Natural killer cell treated with Interleukin-12 subunit alpha and Interleukin-12 subunit beta and Interleukin-15 and Interleukin-18, amount 100 ng/mL, for 72 hours (primary cell): ENCODE measurements at places on chromosomes 16 and 17.
A peak's percentile ranks its signal among the peaks of the same experiment; 100 is the strongest.

DNA sequence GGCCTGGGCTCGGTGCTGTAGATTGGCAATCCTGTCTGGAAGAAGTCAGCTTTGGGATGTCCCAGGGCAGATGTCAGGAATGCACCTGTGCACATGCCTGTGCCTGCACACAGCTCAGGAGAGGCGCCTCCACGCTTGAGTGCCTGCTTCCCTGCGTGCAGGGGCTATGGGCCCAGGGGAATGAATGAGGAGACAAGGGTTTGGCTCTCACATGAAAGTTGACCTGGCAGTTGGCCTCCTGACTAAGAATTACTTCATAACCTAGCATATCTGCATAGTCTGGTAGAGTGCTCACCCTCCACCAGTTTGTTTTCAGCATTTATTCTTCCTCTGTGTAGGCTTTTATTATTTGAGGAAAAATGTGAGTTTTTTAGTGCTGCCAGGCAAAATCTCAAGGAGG is 50.0 kb downstream of the PLD6 start:
- H3K27me3 ChIP-seq, result no peaks in the 10 kb centered on the region
- no peak overlapping the region for H3K4me3 ChIP-seq
- DNase-seq, result no peak
- H3K27ac ChIP-seq, result no peak overlapping the region
- H3K4me1 ChIP-seq, result peaks cover 26% of the 10 kb centered on the region
- peaks cover 6% of the 10 kb centered on the region for H3K36me3 ChIP-seq

GRCh38 chr16:29662729-29663015 is 375 bp upstream of the SPN start:
- peaks cover 7% of the 10 kb centered on the region for H3K36me3 ChIP-seq
- peaks cover 55% of the 10 kb centered on the region for H3K4me1 ChIP-seq
- peak overlapping the region; percentile 97 for H3K4me3 ChIP-seq
- no peaks in the 10 kb centered on the region for H3K27me3 ChIP-seq
- DNase-seq, result peak; percentile 81

- no peaks in the 10 kb centered on the region for H3K36me3 ChIP-seq
- no peak for DNase-seq
- H3K4me1 ChIP-seq, result peaks cover 7% of the 10 kb centered on the region
- no peak overlapping the region for H3K4me3 ChIP-seq
- no peak overlapping the region for H3K27ac ChIP-seq
- peaks cover 17% of the 10 kb centered on the region for H3K27me3 ChIP-seq
Measured at GRCh38 chr17:31678431-31678830, 180.6 kb downstream of the COPRS start.

- no peaks in the 10 kb centered on the region for H3K27me3 ChIP-seq
- DNase-seq, result no peak
- peaks cover 31% of the 10 kb centered on the region for H3K36me3 ChIP-seq
- H3K4me3 ChIP-seq, result peak overlapping the region; percentile 99
Measured at GRCh38 chr17:41687828-41688640, 651 bp upstream of the EIF1 start.

GRCh38 chr16:3879887-3880564 is 487 bp downstream of the CREBBP start:
- no peak overlapping the region for H3K27ac ChIP-seq
- peaks cover 50% of the 10 kb centered on the region for H3K4me1 ChIP-seq
- H3K27me3 ChIP-seq, result peaks cover 11% of the 10 kb centered on the region
- peak; percentile 83 for DNase-seq
- H3K4me3 ChIP-seq, result peak overlapping the region; percentile 98

- H3K27me3 ChIP-seq, result no peaks in the 10 kb centered on the region
- no peaks in the 10 kb centered on the region for H3K4me1 ChIP-seq
- no peak overlapping the region for H3K4me3 ChIP-seq
- no peak overlapping the region for H3K27ac ChIP-seq
- no peaks in the 10 kb centered on the region for H3K36me3 ChIP-seq
Measured at GRCh38 chr16:35636480-35637230, 2177.2 kb downstream of the TP53TG3F start.

- H3K27me3 ChIP-seq, result no peaks in the 10 kb centered on the region
- peaks cover 12% of the 10 kb centered on the region for H3K4me1 ChIP-seq
- H3K4me3 ChIP-seq, result no peak overlapping the region
- DNase-seq, result no peak
Measured at GRCh38 chr16:12293017-12293618, 316.6 kb downstream of the SNX29 start.

DNA sequence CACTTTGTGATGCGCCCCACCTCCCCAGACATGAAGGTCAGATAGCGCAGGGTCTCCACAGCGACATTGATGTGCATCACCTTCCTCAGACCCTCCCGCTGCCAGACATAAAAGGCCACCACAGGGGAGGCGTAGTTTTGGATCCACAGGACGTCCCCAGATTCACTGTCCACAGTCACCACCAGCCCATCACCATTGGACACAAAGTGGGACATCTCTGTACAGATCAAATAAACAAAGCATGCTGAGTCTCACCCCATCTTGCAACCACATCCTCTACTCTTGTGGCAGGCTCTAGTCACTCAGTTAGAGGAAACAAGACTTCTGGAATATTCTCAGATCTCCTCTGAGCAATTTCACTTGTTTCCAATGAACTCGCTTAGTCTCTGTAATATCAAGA is 46.3 kb upstream of the ICAM2 start:
- H3K27ac ChIP-seq, result peak overlapping the region; percentile 99
- DNase-seq, result no peak
- H3K27me3 ChIP-seq, result no peaks in the 10 kb centered on the region
- peaks cover 62% of the 10 kb centered on the region for H3K36me3 ChIP-seq

DNA sequence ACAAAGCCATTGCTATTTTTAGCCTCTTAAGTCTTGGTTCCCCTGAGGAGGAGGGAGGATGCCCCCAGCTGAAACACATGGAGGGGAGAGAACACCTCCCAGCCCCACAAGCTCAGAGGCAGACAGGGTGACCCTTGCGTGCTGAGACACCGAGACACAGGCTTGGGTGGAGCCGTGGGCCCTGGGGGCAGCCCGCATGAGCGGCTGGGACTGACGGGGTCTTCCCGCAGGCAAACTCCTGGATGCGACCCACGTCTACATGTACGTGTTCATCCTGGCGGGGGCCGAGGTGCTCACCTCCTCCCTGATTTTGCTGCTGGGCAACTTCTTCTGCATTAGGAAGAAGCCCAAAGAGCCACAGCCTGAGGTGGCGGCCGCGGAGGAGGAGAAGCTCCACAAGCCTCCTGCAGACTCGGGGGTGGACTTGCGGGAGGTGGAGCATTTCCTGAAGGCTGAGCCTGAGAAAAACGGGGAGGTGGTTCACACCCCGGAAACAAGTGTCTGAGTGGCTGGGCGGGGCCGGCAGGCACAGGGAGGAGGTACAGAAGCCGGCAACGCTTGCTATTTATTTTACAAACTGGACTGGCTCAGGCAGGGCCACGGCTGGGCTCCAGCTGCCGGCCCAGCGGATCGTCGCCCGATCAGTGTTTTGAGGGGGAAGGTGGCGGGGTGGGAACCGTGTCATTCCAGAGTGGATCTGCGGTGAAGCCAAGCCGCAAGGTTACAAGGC is 9.8 kb downstream of the SLC16A3 start:
- peak overlapping the region; percentile 84 for H3K27ac ChIP-seq
- no peaks in the 10 kb centered on the region for H3K36me3 ChIP-seq
- peaks cover 33% of the 10 kb centered on the region for H3K4me1 ChIP-seq

DNA sequence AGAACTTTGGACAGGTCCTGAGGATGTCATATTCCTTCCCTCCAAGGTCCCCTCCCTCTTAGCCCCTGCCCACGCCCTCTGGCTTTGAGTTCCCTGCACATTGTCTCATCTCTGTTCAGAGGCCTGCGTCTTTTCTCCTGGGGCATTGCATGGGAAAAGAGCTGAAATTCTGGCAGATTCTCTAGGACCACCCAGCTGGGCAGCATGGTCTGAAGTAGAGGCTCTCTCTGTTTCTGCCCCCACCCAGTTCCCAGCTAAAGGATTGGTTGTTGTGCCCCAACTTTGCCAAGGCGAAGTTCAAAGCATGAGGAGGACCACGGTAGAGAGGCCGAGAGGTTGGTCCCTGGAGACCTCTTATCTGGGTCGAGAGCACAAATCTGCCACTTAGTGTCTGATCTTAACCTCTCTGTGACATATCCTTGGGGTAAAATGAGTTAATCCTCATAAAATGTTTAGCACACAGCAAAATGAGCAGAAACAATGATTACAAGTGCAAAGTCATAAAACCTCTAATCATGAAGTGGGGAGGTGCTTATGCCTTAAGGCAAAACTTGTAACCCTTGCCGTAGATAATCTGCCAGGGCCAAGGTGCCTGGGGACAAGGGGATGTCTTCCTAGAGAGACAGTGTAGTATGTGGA is 2.4 kb downstream of the ABAT start:
- H3K27ac ChIP-seq, result peak overlapping the region; percentile 45
- no peak overlapping the region for H3K4me3 ChIP-seq

- peaks cover 1% of the 10 kb centered on the region for H3K4me1 ChIP-seq
- DNase-seq, result no peak
- no peak overlapping the region for H3K4me3 ChIP-seq
- H3K36me3 ChIP-seq, result no peaks in the 10 kb centered on the region
Measured at GRCh38 chr17:63925615-63926014, 6.5 kb downstream of the CD79B start.

GRCh38 chr17:50660887-50661345 is 26.2 kb downstream of the ABCC3 start:
- H3K27ac ChIP-seq, result peak overlapping the region; percentile 44
- no peak overlapping the region for H3K4me3 ChIP-seq
- peaks cover 7% of the 10 kb centered on the region for H3K27me3 ChIP-seq
- DNase-seq, result no peak

- no peaks in the 10 kb centered on the region for H3K27me3 ChIP-seq
- no peak overlapping the region for H3K4me3 ChIP-seq
- DNase-seq, result no peak
- H3K36me3 ChIP-seq, result peaks cover 4% of the 10 kb centered on the region
Measured at GRCh38 chr16:64910356-64910755, 211.5 kb downstream of the CDH11 start.

- no peaks in the 10 kb centered on the region for H3K36me3 ChIP-seq
- DNase-seq, result no peak
- H3K4me3 ChIP-seq, result no peak overlapping the region
- no peak overlapping the region for H3K27ac ChIP-seq
- no peaks in the 10 kb centered on the region for H3K27me3 ChIP-seq
- no peaks in the 10 kb centered on the region for H3K4me1 ChIP-seq
Measured at GRCh38 chr17:60909405-60909804, 231.8 kb downstream of the BCAS3 start.

DNA sequence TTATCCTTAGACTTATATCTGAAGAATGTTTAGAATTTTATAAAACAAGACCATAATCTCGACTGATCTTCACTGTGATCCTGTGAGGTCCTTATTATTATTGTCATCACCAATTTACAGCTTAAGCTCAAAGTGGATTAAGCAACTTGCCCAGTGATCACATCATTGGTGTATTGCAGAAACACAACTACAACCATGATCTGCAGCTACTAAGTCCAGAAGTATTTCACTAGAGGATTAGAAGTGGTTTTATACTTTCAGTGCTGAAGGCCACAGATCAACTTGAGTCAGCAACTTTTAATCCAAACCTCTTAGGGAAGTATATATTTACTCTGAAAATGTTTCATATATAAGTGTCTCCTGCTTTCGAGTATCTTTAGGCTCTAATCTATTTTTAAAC is 624.3 kb upstream of the SOX9 start:
- H3K4me3 ChIP-seq, result no peak overlapping the region
- H3K4me1 ChIP-seq, result no peaks in the 10 kb centered on the region
- no peaks in the 10 kb centered on the region for H3K36me3 ChIP-seq
- H3K27me3 ChIP-seq, result no peaks in the 10 kb centered on the region

- no peaks in the 10 kb centered on the region for H3K36me3 ChIP-seq
- DNase-seq, result no peak
- H3K4me3 ChIP-seq, result no peak overlapping the region
- no peak overlapping the region for H3K27ac ChIP-seq
Measured at GRCh38 chr16:87845807-87846619, 23.3 kb downstream of the SLC7A5 start.

DNA sequence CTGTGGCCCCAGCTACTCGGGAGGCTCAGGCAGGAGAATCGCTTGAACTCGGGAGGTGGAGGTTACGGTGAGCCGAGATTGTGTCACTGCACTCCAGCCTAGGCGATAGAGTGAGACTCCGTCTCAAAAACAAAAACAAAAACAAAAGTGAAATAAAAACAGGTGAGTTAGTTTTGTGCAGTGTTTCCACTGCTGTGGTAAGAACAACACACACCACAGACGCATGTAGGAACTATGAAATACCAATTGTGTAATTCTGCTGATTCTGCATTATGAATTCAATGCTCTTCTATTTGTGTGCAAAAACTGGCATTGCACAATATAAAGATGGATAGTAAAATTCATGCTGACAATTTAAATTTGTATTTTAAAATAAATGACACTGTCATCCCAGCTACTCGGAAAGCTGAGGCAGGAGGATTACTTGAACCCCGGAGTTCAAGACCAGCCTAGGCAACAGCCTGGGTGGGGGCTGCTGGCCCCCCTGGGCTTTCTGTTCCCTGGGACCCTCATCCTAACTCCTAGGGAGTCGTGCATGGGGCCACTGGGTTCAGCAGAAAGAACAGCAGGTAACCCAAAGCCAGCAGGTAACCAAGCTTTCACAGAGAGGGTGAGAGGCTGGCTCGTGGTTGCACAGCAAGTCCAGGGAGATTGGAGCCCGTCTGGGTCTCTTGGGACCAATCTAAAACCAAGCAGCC is 10.6 kb upstream of the RHBDF2 start:
- H3K36me3 ChIP-seq, result no peaks in the 10 kb centered on the region
- no peak for DNase-seq
- peaks cover 49% of the 10 kb centered on the region for H3K4me1 ChIP-seq
- peak overlapping the region; percentile 6 for H3K4me3 ChIP-seq

GRCh38 chr17:78583091-78583490 is 5.9 kb upstream of the DNAH17 start:
- no peak for DNase-seq
- H3K27ac ChIP-seq, result no peak overlapping the region
- no peaks in the 10 kb centered on the region for H3K36me3 ChIP-seq
- H3K4me1 ChIP-seq, result peaks cover 12% of the 10 kb centered on the region
- H3K4me3 ChIP-seq, result no peak overlapping the region
- peaks cover 11% of the 10 kb centered on the region for H3K27me3 ChIP-seq

DNA sequence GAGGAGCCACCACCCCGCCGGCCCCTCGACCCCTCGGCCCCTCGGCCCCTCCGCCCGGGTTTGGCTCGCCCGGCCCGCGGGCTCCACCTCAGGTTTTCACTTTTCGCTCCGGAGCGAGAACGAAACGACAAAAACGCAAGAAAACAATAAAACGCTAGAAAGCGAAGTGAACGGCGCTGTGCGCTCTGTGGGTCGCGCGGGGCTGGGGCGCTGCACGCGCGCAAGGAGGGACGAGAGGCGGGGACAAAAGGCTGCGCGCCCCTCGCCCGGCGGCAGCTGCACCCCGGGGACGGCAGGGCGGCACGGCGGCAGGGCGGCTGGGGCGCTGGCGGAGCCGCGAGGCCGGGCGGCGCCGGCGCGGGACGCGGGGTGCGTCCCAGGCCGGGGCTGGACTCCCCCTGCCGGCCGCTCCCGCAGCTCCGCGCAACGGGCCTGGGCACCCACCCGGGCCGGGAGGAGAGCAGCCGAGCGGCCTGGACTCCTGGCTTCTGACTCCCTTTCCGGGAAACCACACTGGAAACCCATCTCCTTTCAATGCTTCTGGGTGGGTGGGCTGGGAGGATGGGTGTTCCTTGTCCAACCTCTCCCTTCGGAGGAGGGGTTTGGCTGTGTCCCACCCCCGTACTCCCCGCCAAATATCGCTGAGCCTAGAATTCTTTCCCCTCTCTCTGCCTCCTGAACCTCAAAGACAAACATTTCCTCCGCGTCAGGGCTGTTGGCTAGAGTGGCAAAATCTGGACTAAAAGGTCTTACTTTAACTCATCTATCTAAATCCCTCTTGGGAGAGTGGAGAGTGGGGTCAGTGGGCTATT is 9.9 kb downstream of the TBX2 start:
- no peaks in the 10 kb centered on the region for H3K36me3 ChIP-seq
- DNase-seq, result peak; percentile 64
- H3K27me3 ChIP-seq, result peaks cover 33% of the 10 kb centered on the region
- H3K4me3 ChIP-seq, result peak overlapping the region; percentile 74
- peaks cover 11% of the 10 kb centered on the region for H3K4me1 ChIP-seq
